ENCODE measurements at places on chromosomes 4 and X.

- DNase-seq: no peak
These were observed 46.9 kb downstream of the KIF4A start for GRCh38 chrX:70336767-70337166.

DNA sequence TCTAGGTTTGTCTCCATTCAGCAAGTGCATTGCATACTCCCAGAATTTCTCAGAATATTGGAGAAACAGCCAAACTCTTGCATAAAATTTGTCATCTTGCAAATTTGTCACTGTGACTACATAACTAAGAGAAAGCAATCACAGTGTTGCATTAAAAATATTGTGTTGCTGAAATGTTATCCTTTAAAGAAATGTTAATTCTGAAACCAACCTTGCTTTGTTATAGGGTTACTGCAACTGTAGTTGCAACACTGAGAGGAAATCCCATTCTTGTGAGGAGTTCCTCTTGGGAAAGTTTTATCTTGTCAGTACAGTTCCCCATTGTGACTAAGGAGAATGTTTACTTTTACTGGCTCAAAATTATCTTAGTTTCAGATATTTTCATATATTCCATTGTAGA, 20.9 kb downstream of the CYBB start:
- no peak for DNase-seq

GRCh38 chr4:124144238-124144654, 568.3 kb downstream of the ANKRD50 start:
- DNase-seq: no peak

DNA sequence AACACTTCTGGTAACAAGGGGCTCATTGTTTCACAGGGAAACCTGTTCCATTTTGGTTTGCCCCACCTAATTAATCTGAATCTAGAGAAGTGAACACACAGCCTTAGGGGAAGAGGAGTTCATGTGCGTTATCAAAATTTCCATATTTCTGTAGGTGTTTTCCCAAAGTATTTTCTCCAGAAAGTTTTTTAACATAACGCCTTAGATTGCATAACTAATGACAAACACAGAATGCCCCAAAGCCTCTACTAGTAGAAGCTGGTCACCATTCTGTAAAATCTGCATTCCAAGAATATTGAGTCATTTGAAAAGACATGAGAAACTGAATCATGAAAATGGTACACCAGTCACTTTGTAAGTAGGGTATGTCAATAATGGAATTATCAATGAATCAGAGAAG, 41.1 kb downstream of the IL13RA2 start:
- DNase-seq: no peak

DNA sequence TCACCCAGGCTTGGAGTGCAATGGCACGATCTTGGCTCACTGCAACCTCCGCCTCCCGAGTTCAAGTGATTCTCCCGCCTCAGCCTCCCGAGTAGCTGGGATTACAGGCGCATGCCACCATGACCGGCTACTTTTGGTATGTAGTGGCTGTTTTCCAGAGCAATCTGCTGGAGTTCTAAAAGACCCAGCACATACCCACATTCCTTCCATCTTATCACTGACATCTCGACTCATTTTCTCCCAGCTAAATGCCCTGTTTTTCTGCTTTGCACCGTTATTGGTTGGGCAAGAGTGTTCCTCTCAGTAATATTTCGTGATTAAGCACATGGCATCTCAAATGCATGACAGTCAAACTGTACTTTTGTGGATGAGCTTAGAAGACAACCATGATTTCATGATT, 53.7 kb downstream of the PRKX start:
- DNase-seq: no peak

GRCh38 chr4:112277705-112278448, 7.8 kb downstream of the TIFA start:
- DNase-seq: no peak

DNA sequence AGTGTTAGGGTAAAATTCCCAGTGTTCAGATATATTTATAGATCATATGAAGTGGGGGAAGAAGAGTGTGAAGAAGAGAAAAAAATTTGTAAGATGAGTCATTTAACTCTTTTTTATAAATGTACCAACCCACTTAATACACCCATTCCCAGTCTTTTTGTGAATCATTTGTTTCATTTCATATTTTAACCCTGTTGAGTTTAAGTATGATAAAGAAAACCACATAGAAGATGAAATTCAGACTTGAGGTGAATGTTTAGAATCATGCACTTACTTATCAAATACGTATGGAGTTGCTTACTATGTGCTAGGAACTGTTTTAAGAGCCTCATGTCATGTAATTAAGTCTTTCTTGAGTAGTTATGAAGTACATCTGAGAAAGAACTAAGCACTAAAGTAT, 56.6 kb upstream of the DAPP1 start:
- DNase-seq: no peak

GRCh38 chr4:4396628-4397440, 9.9 kb downstream of the NSG1 start:
- DNase-seq: no peak

DNA sequence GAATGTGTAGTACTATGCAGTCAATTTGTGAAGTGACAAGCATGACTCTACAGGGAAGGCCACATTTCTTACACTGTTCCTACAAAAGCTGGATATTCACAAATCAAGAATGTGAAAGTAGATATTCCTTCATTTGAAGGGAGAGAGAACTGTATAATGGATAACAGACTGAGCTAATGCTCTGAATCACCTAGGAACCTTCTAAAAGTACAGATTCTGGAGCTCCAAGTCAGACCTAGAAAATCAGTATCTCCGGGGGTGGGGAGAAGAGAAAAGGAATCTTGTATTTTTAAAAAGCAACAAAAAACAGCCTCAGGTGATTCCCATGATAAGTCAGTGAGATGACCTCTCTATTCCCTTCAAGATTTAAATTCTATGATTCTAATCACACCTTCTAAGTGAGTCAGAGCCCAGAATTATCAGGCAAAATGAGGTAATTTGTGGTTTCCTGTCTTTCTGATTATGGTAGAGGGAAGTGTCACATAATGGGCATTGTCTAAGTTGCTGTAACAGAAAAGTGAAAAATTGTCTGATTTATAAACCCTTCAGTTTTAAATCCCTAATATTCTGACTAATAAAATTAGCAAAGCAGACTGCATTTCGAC, 80.9 kb downstream of the IL21 start:
- DNase-seq: no peak

DNA sequence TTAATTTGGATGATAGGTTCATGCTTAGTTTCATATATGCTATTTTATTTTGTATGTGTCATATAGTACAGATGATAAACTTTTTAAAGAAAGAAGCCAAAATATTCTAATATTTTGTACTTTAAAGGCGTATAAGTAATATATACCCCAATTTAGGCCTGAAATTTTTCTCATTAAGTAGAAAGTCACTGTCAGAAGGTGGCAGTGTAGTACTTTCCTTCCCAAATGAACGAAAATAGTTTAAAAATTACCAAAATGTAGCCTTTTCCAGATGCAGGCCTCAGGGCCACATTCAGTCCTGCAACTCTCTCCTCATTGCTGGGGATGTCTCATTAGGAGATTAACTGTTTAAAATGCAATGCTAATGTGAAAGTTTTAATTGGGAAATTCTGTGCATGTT, 1263.6 kb downstream of the C4orf33 start:
- peak; percentile 11 for DNase-seq

GRCh38 chr4:53562409-53562808, 28.9 kb downstream of the LNX1 start:
- no peak for DNase-seq

DNA sequence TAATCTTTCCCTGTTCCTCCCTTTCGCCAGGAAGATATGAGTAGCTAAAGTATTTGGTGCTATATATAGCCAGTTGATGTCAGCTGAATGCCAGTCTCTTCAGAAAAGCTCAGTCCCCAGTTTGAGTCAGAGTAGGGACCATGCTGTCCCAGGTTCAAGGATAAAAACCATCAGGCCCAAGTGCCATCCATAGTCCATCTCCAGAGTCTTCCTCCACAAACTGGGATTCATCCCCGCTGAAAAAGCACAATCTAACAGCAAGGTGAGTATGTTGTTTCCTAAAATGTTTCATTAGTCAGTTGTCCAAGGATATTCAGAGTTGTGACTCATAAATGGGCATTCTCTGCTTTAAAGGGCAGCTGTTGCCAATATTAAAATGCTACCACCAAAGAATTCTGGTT, at the start of gene MYOZ2:
MYOZ2 (plus strand) TSS at position 112 of the 401 bp plus-strand sequence. CDS start 694 bp downstream, outside the sequence.
- DNase-seq: no peak

DNA sequence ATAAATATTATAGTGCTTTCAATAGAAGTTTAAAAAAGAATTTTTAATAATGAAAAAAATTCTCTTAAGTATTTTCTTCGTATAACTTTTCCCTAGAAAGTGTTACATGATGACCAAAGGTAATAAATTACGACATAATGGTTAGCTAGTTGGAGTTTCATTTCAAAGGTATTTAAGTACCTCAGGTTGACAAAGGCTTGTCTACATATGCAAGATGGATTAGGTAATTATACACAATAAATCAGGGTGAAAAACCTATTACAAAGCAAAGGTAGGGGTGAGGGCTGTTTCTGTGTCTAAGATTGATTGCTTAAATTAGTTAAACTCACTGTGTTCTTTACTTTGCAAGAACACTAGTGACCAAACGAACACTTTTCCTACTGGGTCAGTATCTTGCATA, 508.5 kb upstream of the FAT1 start:
- no peak for DNase-seq

- DNase-seq: no peak
These were observed 404.0 kb downstream of the PPARGC1A start for GRCh38 chr4:23485801-23486200.

DNA sequence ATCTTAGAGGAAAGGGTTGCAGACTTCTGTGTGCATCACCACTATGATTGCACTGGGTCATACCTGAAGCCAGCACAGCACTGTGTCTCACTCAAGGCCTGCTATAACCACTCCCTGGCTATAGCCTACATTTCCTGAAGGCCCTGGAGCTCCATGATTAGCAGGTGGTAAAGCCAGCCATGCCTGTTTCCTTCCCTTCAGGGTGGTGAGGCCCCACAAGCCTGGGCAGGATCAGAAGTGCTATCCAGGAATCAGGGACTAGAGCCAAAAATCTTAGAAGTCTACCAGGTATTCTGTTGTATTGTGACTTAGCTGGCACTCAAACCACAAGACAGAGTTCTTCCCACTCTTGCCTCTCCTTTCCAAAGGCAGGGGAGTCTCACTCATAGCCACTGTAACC, 734.6 kb downstream of the GLUD2 start:
- no peak for DNase-seq

DNA sequence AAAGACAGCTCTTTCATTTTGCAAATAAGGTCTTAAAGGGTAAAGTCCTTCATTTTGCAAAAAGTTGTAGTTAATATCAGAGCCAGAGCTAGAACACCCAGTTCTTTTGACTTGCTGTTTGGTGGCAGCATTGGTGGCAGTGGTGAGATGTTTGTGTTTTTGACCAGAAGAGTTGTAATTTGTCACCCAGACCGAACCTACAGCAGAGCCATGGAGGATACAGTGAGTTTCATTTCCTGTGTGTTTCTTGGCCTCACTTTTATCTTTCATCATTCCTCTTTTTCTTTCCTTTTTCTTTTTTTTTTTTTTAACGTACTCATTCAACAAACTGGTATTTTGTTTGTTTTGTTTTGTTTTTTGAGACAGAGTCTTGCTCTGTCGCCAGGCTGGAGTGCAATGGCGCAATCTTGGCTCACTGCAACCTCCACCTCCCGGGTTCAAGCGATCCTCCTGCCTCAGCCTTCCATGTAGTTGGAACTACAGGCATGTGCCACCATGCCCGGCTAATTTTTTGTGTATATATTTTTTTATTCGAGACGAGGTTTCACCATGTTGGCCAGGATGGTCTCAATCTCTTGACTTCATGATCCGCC, 116.4 kb downstream of the AFF1 start:
- DNase-seq: no peak

DNA sequence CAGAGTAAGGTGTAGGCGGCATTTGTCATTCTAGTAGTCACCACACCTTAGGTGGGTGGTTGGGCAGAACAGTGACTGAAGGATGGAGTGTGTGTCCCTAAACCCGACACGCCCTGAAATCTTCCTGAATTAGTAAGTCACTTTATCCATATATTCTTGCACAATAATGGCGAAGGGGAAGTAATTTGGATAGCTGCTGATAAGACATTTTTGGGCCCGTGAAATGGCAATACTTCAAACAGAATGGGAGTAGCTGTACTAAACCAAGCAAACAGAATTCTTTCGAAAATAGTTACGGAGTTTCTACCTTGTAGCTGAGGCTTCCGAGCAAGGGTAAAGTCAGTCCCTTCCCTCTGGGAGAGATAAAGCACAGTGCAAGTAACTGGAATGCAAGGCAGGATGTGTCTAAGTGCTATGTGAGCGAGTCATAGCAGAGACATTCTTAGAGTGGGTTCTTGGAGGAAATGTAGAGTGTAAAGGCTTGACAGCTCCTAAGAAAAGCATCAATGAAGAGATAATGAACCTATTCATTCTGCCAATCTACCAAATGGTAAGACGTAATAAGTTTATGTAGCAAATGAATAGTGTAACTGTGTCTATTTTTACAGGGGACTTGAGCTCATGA, 72.8 kb downstream of the CLCN5 start:
- no peak for DNase-seq

GRCh38 chrX:49066278-49066677, 7.5 kb downstream of the CCDC120 start:
- no peak for DNase-seq

- no peak for DNase-seq
These were observed 660.5 kb upstream of the PABPC4L start for GRCh38 chr4:134862116-134862515.

DNA sequence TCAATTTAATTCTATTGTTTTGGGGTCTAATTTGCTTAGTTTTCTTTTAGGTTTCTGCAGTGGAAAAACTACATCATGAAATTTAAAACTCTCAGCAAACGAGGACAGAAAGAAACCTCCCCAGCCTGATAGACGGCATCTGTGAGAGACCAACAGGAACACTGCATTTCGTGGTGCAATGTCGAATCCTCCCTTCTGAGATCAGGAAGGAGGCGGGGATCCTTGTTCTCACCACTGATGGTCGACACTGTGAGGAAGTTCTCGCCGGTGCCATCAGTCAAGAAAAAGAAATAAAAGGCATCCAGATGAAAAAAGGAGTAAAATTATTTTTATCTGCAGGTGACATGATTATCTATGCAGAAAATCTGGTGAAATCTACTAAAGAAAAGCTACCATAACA, 16.5 kb downstream of the GAK start:
- no peak for DNase-seq

DNA sequence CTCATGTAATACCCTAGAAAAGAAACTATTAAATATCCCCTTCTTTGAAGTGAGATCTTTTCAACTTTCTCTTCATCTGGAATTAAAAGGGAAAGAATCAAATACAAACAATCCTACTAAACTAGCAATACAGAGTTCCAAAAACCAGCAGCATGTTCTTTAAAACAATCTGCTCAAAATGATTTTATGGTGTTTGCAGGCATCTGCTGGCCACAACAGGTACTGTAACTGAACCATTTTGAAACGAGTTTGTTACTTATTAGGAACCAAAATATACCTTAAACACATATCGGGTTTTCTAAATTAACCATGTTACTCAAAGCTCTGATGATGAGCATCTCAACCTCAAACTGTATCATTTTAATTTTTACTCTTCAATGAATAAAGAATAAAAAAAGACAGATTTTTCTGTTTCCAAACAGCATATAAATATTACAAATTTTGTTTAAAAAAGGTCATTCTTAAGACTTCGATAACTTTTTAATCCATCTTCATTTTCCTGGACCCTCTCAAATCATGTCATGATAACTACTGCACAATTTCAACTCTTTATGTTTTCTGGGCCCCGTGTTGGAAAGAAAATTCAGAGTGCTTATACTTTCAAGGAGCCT, 56.5 kb downstream of the ARAP2 start:
- peak; percentile 15 for DNase-seq

GRCh38 chr4:165855191-165855590, 17.8 kb upstream of the TLL1 start:
- no peak for DNase-seq

- DNase-seq: no peak
These were observed 21.0 kb upstream of the FMR1 start for GRCh38 chrX:147890756-147891155.
